ENCODE measurements at places on chromosomes 5 and 9.
A peak's percentile ranks its signal among the peaks of the same experiment; 100 is the strongest.

- DNase-seq, result no peak
Observed at GRCh38 chr9:87521834-87522233, 24.2 kb downstream of the DAPK1 start.

DNA sequence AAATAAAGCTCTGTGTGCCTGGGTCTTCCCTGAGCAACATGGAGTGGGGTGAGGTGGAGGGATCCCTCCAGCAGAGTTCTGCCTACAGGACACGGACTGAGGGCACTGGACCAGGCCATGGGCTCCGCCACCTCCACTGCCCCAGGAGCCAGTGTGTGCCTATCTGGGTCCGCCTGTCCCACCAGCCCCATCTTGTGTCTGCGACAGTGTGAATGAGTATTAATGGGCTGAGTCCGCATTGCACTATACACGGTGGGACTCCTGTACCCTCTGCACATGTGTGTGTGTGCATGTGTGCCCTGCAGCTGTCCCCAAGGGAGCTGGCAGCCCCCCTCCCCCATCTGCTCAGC is 11.4 kb downstream of the FGFR4 start:
- no peak for DNase-seq

- DNase-seq, result peak; percentile 58
Observed at GRCh38 chr9:91541734-91542133, 118.1 kb upstream of the NFIL3 start.

GRCh38 chr5:6742081-6742758 is 29.0 kb downstream of the TENT4A start:
- no peak for DNase-seq

GRCh38 chr9:36937346-36937745 is 96.7 kb downstream of the PAX5 start:
- no peak for DNase-seq

GRCh38 chr9:136160995-136161610 is 42.4 kb upstream of the TMEM250 start:
- DNase-seq, result no peak

DNA sequence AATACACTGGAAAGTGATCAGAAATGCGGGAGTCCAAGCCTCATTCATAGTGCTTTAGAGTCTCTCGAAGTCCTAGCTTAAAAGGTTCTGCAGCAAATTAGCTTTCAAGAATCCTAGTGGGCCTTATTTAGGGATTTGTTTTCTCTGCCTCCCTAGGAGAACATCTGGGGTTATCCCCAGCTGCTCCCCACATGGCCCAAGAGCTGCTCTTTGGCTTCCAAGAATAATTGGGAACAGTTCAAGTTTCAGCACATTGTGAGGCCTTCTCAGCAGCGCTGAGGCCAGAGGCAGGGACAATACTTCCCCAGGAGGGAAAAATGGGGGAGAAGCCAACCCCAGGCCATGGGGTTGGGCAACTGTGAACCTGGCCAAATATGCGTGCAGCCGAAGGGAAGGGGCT is 108.7 kb downstream of the LIFR start:
- no peak for DNase-seq

Measured in fibroblast of skin of right quadriceps (primary cell).